ENCODE measurements at places on chromosomes 2 and 18.

- no peak for DNase-seq
Observed at GRCh38 chr2:67879586-67880290, 183.1 kb downstream of the C1D start.

- no peak for DNase-seq
Observed at GRCh38 chr2:160906878-160907277, 253.3 kb upstream of the TANK start.

DNA sequence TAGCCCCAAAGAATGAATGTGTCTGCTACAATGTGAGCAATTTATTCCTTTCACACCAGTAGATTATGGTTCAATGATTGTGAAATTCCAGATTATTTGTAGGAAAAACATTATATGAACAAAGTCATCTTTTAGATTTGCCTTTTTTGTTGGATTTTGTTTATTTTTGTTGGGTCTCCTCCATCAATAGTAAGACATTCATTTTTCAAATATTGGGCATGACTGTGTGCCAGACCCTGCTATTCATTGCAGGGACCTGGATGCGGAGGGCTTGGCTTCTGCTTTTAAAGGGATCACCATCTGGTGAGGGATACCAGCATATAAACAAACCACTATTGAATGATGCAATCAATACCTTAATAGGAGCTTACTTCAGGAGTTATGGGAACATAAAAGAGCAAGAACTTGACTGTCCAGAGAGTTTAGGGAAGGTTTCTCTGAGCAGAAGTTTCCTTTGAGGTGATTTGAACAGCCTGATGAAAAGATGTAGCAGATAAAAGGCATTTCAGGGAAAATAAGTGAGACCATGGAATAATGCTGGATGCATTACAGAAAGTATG lies 486.7 kb downstream of the EPHA4 start:
- DNase-seq: no peak

DNA sequence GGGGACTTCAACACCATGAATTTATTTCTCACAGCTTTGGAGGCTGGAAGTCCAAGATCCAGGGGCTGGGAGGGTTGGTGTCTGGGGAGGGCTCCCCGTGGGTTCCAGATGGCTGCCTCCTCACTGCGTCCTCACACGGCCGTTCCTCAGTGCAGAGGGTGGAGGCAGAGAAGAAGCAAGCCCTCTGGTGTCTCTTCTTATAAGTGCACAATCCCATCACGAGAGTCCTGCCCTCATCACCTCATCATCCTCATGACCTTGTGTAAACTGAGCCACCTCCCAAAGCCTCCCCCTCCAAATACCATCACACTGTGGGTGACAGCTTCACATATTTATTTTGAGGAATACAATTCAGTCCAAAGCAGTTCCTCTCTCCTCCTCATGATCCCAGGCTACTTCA lies 26.3 kb downstream of the TMEM163 start:
- peak; percentile 37 for DNase-seq

DNA sequence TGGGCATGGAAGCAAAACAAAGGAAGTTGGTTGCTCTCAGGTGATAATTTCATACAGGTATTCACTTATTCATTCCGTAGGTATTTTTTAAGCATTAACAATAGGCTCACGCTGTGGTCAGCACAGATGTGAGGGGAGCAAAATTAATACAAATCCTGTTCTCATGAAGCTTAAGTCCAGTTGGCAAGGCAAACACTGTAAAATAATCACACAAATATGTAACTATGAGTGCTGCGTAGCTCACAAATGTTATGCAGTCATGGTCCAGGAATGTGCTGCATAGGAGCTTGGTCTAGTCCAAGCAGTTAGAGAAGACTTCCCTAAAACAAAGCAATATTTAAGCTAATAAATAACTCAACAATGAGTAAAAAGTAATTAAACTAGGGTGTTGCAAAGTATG lies 23.9 kb downstream of the SP5 start:
- DNase-seq: no peak

- no peak for DNase-seq
Observed at GRCh38 chr18:68500556-68500955, 214.4 kb downstream of the TMX3 start.

GRCh38 chr18:55501982-55502710 lies 85.8 kb downstream of the TCF4 start:
- DNase-seq: no peak

DNA sequence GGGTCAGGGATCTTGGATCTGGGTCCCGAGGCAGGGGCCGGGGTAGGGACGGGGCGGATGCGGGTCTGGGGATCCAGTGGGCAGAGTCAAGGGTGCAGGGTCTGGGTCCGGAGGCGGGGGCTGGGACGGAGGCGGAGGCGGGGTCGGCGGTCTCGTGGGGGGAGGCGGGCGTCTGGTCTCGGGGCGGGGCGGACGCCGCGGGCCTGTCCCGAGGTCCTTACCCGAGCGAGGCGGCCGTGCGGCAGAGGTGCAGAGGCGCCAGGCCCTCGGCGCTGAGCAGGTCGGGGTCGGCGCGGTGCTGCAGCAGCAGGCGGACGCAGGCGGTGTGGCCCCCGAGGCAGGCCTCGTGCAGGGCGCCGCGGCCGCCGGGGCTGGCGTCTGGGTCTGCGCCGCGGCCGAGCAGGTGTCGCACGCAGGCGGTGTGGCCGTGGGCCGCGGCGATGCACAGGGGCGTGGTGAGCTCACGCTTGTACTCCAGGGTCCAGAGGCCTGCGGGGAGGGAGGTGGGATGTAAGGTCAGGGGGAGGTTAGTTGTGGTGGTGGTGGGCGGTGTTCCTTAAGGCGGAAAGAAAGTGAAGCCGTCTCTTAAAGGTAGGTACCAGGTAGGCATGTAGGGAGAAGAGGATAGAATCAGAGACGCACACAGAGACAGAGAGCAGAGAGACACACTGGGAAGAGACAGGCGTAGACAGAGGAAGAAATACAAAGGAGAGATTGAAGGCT lies 26.6 kb downstream of the ASB18 start:
- no peak for DNase-seq

DNA sequence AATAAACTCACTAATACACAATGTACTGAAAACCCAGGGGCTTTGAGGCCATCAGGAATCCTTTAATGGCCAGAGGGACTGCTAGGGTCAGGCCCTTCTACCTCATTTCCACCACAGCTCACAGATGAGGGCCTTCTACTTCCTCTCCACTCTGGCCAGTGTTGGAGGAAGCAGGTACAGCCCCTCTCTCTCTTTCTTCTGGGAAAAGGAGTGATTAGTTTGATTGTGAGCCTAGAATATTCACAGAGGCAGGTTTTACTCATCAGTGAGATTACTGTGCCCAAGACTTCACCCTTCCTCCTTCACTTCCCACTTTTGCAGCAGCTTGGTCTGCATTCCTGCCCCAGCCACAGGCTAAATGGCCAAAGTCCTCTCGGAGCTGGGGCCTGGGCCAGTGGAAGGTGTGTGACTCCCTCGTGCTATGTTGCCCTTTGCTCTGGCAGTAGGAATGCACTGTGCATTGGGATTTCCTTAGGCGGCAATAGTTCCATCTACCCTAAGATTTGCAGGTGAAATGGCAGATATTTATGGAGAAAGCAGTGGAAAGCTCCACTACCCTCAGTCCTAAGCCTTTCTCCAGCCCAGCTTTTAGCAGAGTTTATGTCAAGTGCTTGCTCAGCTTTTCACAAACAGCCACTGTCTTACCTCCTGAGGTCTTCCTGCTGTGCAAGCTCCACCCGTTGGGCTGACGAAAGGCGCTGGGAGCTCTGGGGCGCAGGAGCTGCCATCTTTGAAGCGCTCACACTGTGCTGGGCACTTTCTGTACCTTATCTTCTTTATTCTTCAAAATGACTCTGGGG lies 36.2 kb upstream of the YES1 start:
- no peak for DNase-seq

DNA sequence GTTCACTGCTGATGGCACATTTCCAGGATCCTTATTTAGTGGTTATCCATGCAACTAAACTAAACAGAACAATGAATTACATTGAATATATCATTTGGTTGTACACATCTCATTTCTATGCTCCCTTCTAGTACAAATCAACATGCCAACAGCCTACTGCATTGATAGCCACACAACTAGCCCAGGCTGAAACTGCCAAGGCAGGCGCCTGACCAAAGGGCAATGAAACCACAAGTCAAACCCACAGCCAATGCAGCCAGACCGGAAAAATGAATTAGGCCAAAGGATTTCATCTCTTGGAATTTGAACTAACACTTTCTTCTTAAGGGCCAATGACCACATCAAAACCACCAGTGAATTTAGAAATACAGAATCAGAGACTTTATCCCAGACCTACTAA lies 196.4 kb downstream of the NOL4 start:
- no peak for DNase-seq

DNA sequence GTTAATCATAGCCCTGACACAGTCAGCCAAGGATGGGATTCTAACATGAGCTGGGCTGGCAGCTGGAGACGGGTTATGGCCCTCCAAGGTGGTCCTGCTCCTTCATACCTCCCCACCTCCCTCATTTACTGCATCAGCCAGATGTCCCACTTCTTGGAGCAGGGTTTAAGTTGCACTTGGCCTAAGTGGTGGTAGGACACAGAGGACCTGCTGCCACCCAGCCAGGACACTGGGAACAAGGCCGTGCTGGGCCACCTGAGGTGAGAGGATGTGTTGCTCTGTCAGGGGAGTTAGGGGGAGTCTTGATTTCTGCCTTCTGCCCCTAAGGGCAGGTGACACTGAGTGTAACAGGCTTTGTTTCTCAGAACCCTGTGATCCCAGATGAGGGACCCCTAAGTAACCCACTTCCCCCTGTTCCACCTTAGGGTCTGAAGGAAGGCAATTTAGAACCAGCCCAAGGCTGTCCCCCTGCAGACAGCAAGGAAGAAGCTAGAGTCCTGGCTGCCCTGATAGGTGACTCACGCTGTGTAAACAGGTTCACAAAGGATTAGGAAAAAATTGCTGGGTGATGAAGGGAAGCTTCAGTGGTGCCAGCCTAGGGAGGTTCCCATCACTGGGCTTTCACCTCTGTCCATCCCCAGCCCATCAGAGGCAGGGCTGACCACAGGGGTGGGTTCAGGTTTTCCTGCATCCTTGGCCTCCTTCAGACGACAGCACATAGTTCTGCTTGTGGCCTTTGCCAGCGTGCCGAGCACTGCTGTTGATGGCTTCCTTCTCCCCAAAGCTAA lies 114.3 kb upstream of the MCFD2 start:
- DNase-seq: no peak

GRCh38 chr2:197327472-197328098 lies 17.0 kb upstream of the ANKRD44 start:
- no peak for DNase-seq

GRCh38 chr2:10798783-10799182 lies 13.8 kb downstream of the PDIA6 start:
- no peak for DNase-seq

DNA sequence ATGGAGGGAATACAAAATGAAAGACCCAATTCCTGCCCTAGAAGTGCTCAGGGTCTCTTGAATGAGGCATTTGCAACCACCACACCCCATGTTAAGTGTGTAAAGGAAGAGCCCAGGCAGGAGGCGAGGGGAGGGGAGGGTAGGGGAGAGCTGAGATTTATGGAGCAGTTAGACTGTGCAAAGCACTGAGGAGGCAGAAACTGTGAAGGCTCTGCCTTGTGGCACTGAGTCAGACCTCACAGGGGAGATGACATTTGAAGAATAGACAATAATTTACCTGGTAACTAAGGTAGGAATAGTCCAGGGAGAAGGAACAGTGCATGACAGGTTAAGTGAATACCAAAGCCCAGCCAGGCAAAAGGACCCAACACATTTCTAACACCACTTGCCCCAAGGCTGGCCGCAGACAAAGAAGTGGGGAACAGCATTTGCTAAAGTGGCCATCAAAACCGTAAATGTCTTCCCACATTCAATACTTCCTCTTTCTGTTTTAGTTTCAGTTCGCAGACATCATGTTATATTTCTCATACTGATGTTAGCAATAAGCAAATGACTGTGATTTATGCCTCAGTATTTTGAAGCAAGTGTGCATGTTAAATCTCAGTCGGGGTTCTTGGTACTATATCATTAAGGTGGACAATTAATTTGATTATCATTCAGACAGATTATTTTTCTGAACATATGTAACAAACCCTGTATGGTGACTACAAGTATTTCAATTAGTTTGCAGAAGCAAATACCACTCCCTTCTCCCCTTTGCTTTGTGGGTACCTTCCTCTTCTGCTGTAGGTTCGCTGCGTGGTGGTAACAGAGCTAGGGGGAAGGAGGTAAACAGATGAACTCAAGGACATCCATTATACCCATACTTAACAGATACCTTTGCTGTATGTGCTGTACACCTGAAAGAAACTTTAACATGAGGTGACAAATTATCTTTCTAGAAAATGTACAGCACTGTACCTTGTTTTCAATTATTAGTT lies 27.5 kb downstream of the CDH20 start:
- DNase-seq: no peak

GRCh38 chr2:86383844-86384243 lies 46.4 kb upstream of the REEP1 start:
- no peak for DNase-seq

DNA sequence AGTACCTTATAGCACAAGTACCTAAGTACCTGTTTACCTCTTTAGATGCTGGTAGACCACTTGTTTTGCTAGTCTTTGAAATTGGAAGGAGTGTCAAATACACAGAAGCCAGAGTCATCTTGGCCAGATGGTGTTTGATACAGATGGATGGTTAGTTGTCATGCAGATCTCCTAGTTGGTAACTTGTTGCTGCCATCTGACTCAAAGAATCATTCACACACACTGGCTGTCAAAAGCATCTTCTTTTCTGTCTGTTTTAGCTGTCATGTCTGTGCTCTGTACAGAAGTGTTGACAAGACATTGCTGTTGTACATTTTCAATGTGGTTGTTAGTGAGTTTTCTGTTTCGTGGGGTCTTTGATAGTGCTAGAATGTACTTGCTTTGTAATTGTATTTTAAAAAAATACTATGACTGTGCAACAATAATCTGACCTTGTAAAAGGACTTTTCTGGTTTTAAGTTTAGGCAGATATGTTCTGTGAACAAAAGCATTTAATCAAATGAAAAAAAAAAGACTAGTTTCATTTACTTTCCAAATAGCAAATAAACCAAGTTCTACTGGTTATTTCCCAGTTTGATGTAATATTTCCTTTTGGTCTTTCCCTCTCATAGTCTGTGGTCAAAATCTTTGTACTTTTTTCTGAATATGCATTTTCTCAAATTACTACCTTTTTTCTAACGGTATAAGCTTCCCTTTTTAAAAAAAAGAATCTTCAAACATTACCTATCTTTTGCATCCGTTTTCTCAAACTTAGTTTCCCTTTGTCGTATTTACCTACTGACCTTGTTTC lies 39.9 kb downstream of the TANK start:
- DNase-seq: no peak

- no peak for DNase-seq
Observed at GRCh38 chr2:35794796-35795450, 560.7 kb upstream of the CRIM1 start.

DNA sequence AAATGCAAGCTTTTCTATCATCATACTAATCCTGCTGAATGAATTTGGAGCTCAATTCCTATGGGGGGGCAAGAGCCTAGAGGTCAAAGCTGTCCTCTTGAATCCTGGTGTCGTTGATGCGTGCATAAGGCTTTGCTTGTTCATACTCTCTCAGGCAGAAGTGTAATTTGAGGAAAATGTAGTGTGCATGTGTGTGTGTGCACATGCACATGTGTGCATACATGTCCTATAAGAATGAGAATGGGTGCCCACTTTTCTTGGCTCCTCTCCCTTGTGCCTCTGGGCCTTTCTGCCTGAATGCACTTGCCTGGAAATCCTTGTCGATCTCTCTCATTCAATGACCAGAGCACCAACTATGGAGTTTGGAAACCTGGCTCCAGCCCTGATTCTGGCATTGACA lies 28.5 kb upstream of the C18orf32 start:
- no peak for DNase-seq

GRCh38 chr18:26424428-26425147 lies 123.8 kb downstream of the KCTD1 start:
- no peak for DNase-seq

Measured in T-helper 2 cell (primary cell).